Lung (tissue), 17 donors: ENCODE measurements at places on chromosomes 16 and 17.

- no peak for DNase-seq
Observed at GRCh38 chr16:57069053-57069452, 23.3 kb upstream of the CPNE2 start.

- DNase-seq = peak; percentile 69
Observed at GRCh38 chr17:38883592-38884526, 14.0 kb downstream of the LASP1 start.

DNA sequence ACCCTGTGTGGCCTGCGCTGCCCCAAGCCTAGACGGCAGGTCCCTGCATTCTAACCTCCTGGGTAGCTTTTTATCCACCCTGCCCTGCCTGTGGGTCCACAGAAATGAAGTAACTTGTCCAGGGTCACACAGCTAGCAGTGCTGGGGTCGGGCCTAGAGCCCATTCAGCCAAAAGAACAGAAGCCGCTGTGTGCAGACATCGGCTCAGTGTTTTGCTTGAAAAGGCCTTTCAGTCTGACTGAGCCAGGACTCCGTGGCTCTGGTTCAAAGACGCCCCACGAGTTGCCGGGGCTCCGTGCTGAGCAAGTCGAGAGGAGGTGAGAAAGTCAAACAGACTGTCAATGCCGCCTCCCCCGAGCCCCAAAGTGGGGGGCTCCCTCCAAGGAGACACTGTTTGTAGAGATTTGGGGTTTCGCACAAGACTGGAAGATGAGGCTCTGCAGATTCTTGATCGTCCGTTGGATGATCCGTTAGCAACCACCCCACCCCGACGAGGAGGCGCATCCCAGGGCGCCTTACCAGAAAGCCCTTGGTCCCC is 226.2 kb downstream of the NTN1 start:
- DNase-seq = no peak

GRCh38 chr16:9072806-9073341 is 18.6 kb upstream of the HAPSTR1 start:
- no peak for DNase-seq
